ENCODE measurements at places on chromosomes 12 and 14.

GRCh38 chr12:110750784-110751461 lies 8.2 kb upstream of the PPP1CC start:
- DNase-seq = no peak

- no peak for DNase-seq
These were observed 11.3 kb downstream of the SELPLG start for GRCh38 chr12:108622421-108622820.

DNA sequence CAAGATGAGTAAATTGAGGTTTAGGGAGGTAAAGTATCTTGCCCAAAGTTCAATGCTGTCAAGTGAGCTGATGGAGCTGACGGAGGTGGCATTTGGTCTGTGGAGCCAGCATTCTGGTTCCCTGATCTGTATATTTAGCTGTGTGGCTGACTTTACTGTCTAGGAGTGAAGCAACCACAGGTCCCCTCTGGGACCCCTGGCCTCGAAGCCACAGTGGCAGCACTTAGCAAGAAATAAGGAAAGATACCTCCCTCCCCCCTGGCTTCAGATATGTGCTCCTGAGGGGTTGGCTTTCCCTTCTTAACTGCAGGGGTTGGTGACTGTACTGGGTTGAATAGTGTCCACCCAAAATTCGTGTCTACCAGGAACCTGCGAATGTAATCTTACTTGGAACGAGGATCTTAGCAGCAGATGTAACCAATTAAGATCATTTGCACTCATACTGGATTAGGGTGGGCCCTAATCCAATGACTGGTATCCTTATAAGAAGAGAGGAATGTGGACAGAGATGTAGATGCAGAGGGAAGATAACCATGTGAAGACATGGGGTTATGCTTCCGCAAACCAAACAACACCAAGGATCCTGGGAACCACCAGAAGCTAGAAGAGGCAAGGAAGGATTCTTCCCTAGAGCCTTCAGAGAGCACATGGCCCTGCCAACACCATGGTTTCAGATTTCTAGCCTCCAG lies 2.0 kb upstream of the ACVR1B start:
- DNase-seq = no peak

- DNase-seq = no peak
These were observed 4.0 kb upstream of the MYRFL start for GRCh38 chr12:69821032-69821455.

DNA sequence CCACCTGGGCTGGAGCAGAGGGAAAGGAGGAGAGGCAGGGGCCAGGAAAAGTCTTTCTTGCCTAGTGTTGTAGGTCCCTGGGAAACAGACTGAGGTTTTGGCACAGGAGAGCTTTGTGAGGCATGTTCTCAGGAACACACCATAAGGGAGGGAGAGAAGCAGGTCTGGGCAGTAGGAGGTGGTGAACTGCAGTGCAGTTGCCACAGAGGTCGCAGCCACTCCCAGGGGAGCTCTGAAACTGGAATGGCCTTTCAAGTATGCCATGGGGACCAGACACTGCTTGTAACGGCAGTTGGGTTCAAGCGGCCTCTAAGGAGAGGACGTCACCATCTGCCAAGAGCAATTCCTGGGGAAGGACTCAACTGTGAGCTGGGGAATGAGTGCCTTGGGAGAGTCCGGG lies 35.4 kb upstream of the NKX2-8 start:
- DNase-seq = no peak

- DNase-seq = no peak
These were observed 296.5 kb downstream of the TMEM132D start for GRCh38 chr12:129607301-129607700.

GRCh38 chr12:53044052-53044581 lies 5.7 kb upstream of the TNS2 start:
- DNase-seq = no peak

- no peak for DNase-seq
These were observed 8.4 kb downstream of the CCDC197 start for GRCh38 chr14:94005324-94006073.

DNA sequence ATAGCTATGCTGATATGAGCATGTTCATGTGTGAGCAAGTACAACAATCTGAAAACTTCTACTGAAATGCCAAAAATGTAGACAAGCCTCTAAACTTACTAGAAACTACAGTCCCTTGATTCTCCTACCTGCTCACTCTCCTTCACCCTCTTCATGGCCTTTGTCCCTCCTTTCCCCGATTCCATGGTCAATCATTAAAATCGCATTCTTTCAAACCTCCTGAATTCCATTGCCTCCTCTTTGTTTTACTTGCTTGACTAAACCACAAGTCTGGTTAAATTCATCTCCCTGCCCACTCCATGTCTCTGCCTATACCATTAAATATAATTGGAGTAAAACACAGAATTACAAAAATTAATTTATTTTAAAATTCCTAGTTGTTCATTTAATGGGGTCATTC lies 33.0 kb upstream of the SSTR1 start:
- no peak for DNase-seq

DNA sequence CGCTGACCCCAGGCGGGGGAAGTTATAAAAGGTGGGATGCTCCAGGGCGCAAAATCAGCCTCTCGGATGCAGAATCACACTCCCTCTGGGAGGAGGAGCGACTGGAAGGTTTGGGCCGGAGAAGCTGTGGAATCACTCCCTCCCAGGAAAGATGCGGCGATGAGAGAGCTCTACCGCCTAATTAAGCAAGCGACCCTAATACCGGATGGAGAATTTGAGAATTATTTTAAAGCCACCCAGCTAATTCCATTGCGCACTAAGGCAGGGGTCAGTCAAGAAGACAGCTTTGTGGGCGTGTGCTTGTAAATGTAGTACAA lies 1.9 kb downstream of the COL2A1 start:
- no peak for DNase-seq

DNA sequence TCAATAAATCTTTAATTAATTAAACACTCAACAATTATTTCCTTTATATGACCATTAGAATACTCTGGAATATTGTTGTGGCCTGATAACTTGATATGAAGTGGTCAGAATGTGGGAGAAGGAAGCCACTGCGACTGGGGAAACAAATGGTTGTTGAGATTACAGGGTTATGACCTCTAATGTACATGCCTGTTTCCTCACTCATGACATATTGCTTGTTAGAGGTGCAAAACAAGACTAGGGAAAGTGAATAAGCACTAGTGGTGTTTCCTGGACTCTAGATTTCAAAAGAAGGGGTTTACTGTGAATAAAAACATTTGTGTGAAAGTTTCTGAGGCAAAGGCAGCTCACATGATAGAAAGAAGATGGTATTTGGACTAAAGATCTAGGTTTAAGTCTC lies 53.3 kb downstream of the STAB2 start:
- DNase-seq = no peak

- DNase-seq = no peak
These were observed 14.1 kb upstream of the TMEM263 start for GRCh38 chr12:106941481-106942156.

- DNase-seq = no peak
These were observed 8.3 kb upstream of the FAM222A start for GRCh38 chr12:109705291-109705690.

DNA sequence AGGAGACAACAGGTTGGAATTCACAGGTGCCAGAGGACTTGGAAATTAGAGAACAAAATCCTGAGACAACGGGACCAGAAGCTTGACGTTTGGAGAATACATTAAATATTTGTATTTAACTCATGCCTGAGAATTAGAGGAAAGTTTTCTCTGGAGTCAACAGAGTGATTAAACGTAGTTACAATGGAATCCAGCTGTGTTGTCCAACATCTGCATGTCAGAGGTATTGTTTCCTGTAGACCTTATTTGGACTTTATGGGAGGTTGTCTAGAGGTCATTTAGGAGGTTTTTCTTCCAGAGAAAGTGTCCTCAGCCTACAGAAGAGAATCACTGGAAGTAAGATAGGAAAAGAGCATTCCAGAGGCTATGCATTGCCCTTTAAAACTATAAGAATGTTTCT lies 45.1 kb upstream of the RERGL start:
- DNase-seq = no peak

- no peak for DNase-seq
These were observed 8.0 kb upstream of the ASB8 start for GRCh38 chr12:48165089-48165981.

DNA sequence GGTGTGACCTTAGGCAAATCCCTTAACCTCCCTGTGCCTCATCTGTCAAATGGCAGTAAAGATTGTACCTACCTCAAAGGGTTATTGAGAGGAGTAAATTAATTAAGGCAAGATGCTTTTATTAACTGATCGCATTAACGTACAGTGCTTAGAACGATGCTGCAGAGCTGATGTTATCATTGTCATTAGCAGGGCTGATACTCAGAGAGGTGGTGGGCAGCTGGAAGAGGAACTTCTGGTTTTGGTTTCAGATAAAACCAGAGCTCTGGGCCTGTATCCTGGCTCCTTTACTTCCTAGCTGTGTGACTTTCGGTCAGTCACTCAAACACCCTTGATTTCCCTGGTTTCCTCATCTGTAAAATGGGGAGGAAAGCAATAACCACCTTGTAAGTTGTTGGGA lies 55.1 kb downstream of the CALM1 start:
- no peak for DNase-seq

DNA sequence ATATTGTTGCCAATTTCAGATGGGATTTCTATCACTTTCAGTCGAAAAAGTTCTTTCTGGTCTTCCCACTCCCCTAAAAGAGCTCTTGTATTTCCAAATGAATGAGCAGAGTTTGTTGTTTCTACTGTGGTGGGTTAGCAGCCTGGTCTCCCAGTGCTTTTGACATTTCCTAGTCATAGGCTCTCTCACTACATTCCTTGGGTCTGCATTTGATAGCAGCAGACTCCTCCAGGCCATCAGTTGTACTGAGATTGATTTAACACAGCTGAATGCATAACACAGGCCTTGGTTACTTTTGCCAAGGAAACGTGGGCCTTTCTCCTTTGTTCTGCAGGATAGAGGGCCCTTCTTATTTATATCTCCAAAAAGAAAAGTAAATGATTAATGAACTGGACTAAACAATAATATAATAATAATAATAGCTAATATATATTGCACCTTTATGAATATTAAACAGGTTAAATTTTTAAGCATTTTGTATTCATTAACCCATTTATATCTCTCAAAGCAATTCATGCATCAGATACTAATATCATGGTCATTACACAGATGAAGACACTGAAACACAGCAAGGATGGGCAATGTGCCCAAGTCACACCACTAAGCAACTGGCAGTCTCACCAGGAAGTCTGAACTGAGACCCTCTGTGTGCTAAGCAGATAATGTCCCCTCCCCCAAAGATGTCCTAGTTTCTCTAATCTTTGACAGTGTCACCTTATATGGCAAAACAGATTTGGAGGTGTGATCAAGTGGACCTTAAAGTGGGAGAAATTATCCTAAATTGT lies 1579.2 kb downstream of the AACS start:
- DNase-seq = no peak

DNA sequence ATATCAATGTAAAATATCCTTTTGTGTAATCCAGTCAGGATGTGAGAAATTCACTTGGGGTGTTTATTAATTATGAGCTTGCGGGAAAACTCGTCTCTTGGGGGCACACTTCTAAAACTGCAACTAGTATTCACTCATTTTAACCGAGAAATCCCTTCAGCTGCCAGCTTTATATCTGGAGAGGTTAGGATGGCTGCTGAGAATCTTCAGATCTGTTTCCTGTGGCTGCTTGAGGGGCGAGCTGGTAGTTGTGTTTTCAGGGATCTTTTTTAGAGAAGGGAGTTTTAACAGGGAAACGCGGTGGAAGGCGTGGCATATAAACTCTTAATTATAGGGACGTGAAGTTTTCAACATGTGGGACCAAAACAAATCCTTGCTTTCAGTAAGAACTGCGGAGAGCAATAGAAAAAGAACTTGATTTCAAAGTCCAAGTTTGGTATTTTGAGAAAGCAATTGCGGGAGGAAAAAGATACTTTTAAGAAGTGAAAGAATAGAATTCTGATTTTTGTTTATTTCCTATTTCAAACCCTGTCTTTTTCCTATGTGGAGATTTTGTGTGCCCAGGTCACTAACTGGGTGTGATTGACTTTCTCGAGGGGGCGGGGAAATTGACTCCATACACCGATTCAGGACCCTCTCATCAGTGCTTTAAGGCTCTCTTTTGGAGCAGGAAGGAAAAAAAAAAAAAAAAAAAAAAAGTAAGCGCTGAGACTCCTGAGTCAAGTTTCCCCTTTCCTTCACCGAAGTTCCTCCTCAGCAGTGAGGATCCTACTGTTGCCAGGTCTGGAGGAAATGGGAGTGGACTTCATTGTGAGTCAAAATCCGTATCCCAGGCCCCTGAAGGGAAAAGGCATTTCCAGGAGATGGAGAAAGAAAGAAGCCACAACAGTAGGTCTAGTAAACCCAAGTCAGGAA lies 1.1 kb downstream of the PPFIBP1 start:
- no peak for DNase-seq

GRCh38 chr14:22314183-22314820 lies 274.7 kb downstream of the DAD1 start:
- DNase-seq = no peak

GRCh38 chr12:81077329-81077685 lies 572 bp upstream of the ACSS3 start:
- no peak for DNase-seq

GRCh38 chr12:119308708-119309456 lies 25.6 kb upstream of the CCDC60 start:
- no peak for DNase-seq

DNA sequence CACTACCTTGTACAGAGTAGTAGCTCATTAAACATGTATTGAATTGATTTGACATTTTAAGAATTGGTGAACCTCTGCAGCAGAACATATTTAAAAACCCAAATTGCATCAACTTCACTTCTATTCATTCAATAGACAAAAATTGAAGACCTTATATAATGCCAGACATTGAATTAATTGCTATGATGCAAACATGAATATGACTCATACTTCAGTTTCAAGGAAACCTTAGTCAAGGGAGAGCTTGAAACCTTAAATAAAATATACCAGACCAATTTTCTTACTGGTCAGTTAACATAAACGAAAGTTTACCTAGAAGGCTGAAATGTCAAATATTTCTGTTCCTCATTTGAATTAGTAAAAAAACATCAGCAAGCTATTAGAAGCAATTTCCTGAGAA lies 5.0 kb upstream of the MGAT4C start:
- DNase-seq = no peak

DNA sequence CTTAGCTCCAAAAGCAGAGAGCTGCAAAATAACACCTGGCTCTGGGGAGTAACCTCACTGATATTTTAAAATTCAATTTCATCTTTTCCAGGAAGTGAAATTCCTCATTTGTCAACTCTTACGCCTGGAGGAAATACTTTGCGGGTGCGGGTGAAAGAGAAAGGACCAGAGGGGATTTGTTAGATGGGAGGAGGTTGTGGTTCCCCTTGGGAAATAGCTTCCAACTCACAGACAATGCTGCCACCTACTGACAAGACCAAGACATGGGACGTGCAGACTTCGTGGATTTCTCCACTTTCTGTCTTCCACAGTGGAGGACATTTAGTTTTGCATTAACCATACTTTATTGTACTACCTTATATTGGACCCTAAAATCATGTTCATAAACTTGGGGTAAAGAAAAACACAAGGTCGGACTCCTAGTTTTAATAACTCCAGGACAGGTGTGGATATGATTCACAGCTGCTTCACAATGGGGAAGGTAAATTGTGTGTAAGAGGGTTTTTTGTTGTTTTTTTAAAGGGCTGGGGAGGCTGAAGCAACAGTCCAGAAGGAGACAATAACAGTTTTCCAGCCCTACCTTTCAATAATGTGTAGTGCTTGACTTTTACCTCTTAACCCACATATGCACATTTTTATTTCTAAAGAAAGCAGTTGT lies 10.8 kb downstream of the FBXL14 start:
- DNase-seq = peak; percentile 36

All from stimulated activated CD8-positive, alpha-beta memory T cell treated with anti-CD3 and anti-CD28 coated beads, Interleukin-15, amount 100 ng/mL, for 48 hours (primary cell).